ENCODE measurements at places on chromosomes 3 and 15.

GRCh38 chr3:176174060-176174459 lies 1023.2 kb downstream of the TBL1XR1 start:
- DNase-seq: no peak

DNA sequence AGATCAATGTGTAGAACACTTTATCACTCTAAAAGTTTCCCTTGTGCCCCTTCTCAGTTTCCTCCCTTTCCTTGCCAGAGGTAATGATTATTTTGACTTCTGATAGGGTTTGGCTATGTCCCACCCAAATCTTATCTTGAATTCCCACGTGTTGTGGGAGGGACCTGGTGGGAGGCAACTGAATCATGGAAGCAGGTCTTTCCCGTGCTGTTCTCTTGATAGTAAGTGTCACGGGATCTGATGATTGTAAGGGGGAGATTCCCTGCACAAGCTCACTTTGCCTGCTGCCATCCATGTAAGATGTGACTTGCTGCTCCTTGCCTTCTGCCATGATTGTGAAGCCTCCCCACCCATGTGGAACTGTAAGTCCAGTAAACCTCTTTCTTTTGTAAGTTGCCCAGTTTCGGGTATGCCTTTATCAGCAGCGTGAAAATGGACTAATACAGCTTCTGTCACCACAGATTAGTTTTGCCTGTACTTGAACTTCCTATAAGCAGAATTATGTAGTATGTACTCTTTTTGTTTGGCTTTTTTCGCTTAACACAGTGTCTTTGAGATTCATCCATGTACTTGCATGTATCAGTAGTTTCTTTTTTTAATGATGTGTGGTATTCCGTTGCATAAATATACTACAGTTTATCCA lies 7.2 kb downstream of the FEM1B start:
- DNase-seq: no peak

GRCh38 chr3:179942553-179943075 lies 94.1 kb downstream of the PEX5L start:
- no peak for DNase-seq

- no peak for DNase-seq
These were observed 27.6 kb downstream of the MEX3B start for GRCh38 chr15:82018201-82018600.

- DNase-seq: no peak
These were observed 53.0 kb downstream of the CHSY1 start for GRCh38 chr15:101198800-101199199.

DNA sequence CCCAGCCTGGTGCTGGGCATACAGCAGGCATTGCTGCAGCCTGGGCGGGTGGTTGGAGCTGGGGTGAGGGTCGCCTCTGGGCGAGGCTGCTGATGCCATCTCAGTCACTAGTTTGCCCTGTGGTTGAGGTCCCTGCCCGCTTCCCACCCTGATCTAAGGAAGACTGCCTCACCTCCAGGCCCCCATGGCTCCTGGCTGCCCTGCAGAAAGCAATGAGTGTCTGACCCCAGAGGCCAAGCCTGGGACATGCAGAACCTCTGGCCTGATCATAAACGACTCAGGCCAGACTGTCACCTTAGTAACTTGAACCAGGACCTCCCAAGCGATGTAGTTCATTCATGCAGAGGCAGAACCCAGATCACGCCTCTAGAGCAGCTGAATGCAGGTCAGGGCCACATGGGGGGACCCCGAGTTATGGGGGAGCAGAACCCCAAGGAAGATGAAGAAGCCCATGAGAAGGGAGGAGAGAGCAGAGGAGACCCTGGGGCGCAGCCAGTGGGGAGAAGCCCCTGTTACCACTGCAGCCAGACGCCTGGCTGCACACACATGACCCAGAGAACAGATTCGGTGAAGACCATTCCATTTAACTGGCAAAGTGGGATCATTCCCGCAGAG lies 213.9 kb downstream of the TBC1D2B start:
- no peak for DNase-seq

GRCh38 chr15:44308889-44309288 lies 20.4 kb downstream of the GOLM2 start:
- no peak for DNase-seq

DNA sequence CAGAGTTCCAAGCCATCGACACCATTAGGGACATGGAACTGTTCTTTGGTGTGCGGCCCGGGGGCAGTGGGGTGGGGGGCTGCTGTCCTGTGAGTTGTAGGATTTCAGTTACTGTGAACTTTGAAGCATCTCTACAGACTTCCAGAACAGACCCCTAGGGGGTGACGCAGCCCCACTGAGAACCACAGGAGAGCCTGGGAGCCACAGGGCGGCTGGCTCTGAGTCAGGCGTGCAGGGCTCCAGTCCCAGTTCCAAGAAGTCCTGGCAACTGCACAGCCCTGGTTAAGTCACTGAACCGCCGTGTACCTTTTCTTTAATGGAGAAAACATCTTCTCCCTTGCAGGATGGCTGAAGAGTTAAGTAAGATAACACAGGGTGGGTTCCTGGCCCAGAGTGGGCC lies 23.5 kb upstream of the LRTM1 start:
- DNase-seq: peak; percentile 86

DNA sequence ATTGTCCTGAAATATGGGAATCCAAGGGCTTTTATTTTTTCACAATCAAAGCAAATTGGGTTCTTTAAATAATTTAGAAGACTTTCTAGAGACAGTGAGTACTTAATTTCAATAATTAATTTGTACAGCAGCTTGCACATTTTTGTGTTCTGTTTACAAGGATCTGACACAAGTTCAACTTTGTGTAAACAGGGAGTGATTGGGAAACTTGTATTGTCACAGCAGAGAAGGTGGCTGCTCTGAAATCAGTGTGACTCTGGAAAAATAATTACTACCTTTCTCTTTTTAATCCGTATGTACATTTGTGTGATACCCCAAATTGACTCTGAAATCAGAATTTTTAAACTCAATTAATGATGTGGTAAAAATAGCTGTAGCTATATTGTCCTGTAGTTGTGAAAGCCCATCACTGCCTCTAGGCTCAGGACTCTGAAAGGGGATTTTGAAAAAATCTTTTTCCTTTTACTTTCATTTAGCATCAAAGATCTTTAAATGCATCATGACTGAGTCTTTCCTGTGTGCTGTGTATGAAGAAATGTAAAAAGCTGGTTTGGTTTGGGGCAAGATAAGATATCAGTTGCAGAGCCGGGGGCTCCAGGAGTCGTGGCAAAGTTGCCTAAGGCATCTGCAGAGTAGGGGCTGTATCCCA lies 45.1 kb downstream of the MFSD1 start:
- no peak for DNase-seq

DNA sequence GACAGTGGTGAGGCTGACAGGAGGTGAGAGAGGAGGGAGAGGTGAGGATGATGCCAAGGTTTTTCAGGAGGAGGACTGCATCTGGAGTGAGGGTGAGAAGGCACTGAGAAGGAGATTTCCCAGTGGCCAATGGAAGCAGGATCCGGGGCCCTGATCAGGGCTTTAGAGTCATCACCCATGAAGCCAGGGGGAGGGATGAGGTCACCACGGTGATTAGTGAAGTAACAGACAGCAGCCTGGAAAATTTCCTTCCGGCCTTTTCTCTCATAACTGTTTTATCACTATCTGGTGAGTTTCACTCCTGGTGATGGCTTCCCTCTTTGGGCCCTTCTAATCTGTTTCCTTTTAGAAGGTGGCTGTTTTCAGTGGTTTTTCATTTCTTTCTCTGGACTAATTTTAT lies 80.5 kb upstream of the WNT5A start:
- no peak for DNase-seq

GRCh38 chr15:36501063-36501678 lies 78.3 kb upstream of the CDIN1 start:
- DNase-seq: peak; percentile 84

DNA sequence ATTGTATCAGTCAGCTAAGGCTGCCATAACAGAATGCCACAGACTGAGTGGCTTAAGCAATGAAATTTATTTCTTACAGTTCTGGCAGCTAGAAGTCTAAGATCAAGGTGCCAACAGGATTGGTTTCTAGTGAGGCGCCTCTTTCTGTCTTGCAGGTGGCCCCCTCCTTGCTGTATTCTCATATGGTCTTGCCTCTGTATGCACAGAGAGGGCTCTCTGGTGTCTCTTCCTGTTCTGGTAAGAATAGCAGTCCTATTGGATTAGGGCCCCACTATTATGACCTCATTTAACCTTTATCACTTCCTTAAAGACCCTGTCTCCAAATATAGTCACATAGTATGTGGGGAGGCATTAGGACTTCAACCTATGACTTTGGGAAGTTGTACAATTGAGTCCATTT lies 253.9 kb downstream of the EDEM1 start:
- DNase-seq: no peak

DNA sequence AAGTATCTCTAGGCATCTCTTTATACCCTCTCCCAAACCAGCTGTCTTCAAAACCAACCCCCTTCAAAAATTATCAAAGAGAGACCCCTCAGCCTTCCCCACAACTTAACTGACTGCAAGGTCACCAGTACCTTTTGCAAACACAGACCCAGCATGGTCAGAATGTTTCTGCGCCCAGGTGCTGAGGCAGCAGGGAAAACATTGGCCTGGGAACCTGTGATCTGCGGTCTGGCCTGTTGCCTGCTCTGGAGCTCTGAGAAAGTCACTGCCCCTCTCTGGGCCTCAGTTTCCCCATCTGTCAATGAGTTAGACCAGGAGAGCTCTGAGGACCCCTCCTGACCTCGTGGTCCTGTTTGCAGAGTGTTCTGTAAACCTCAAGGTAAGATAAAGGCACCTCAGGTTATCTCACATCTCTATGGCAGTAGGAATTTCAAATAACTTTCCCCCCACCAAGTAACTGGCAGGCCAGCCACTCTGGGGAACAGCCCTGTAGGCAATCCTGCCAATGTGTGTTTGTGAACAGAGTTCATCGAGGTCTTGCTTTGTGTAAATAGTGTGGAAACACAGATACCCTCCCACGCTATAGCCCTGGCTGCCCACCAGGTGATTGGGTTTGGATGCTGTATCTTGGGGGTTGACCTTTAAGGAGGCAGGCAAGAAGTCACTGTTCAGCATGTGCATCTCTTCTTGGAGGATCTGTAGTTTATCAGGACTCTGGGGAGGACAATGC lies 50.0 kb upstream of the SMAD6 start:
- DNase-seq: no peak

GRCh38 chr3:187051724-187052366 lies 87.5 kb downstream of the RPL39L start:
- DNase-seq: no peak

DNA sequence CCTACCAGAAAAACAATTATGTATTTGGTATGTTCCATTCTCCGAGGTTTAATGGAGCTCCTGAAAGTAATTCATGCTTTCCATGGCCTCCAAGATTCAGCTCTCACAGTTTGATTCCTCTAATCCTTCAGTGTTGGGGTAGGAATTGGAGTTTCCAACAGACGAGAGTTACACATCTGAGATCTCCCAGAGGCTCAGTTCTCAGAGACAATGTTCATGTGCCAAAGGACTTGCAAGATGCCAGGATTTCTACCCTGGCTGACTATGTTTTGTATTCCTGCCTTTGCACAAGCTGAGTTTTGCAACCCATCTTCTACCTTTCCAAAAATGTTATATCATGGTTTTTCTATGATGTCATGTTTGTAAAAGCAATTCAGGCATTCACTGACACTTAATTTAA lies 322.9 kb downstream of the ERC2 start:
- DNase-seq: no peak

- peak; percentile 20 for DNase-seq
These were observed 481 bp downstream of the MASP1 start for GRCh38 chr3:187291001-187291511.

DNA sequence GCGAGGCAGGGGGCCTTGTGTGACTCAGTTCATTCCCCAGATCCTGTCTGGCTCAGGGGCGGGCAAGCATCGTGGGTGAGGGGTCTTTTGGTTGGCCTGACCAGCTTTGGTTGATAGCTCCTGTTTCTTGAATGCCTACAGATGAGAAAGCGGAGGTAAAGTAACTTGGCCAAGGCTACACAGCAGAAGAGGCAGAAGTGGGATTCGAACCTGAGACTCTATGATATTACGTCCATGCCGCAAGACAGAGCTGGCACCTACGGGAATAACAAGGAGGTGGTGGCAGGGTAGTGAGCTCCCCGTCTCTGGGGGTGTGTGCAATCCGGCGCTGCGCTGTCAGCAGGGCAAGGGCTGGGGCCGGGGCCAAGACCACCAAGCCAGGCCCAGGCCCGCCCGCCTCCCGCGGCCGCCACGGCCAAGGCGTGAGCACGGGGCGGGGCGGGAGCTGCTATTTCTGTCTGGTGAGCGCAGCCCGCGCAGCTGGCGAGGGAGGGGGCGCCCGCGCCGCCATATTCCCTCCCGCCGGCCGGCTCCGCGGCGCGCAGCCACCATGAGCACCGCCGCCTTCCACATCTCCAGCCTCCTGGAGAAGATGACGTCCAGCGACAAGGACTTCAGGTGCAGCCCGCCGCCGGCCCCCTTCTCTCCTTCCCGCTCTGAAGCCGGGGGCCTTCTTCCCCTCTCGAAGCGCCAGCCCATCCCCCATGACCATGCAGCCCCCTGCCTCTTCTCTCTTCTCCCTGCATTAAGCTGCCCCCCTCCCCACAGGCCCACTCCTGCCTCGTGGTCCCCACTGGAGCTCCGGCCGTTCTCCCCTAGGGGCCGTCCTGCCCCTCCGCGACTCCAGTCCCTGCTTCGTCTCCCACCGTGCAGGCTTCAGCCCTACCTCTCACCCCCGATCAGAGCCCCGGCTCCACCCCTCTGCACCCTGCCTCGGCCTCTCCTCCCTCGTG lies at the start of gene CAND2:
CAND2 (plus strand) TSS at position 510 of the 953 bp plus-strand sequence; CDS start at position 551, 41 bp downstream.
- peak; percentile 84 for DNase-seq

GRCh38 chr3:172511783-172512762 lies 11.2 kb downstream of the TNFSF10 start:
- no peak for DNase-seq

DNA sequence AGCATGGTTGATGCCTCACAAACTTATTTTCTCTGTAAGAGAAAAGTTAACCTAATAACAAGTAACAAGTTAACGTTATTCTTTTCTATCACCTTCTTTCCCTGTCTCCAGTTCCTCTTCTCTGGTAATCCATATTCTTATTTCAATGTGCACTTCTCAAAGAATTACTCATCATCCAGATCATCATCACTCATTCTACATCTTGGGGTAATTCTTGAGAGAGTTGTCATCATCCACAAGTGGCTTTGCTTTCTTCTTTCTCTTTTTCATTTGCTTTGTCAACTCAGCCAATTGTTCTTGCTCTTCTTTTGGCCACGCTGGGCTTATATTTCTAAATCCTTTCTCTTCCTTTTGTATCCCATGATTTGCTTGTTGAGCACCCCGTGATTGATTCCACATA lies 20.8 kb upstream of the RNF111 start:
- DNase-seq: no peak

- no peak for DNase-seq
These were observed 8.1 kb downstream of the CEMIP start for GRCh38 chr15:80787316-80787715.

DNA sequence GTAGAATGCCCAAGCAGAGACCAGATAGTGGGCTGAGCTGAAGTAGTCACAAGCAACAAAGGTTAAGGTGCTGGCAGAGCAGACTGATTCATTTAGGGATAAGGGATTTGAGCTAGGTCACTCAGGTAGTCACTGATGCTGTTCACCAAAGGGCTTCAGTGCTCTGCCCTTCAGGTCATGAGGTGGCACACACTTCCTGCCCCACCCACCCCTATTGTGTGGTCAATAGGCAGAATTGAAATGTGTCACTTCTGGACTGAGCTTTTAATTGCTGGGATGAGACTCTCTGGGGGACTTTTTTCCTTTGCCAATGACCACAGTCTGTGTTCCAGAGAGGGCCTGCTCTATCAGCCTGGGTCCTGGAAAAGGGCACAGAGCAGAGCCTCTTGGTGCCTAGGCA lies 2.9 kb upstream of the DIS3L start:
- no peak for DNase-seq

Data from lung (tissue), 17 donors.